ENCODE measurements at places on chromosomes 1 and 21.

DNA sequence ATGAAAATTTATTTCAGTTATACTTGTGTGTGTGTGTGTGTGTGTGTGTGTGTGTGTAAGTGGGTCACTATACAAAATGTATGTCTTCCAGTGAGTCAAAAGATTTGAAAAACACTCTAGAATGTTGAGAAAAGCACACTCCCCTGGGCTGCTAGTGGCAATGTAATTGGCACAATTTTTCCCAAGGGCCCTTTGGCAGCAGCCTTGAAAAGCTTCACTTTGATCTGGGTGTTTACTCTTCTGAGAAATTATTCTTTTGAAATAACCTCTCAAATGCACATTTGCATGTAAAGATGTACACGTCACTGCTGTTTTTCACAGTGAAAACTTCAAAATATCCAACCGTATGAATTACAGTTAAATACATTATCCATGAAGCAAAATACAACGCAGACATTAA, 22.1 kb upstream of the SLC44A3 start:
- DNase-seq: no peak

DNA sequence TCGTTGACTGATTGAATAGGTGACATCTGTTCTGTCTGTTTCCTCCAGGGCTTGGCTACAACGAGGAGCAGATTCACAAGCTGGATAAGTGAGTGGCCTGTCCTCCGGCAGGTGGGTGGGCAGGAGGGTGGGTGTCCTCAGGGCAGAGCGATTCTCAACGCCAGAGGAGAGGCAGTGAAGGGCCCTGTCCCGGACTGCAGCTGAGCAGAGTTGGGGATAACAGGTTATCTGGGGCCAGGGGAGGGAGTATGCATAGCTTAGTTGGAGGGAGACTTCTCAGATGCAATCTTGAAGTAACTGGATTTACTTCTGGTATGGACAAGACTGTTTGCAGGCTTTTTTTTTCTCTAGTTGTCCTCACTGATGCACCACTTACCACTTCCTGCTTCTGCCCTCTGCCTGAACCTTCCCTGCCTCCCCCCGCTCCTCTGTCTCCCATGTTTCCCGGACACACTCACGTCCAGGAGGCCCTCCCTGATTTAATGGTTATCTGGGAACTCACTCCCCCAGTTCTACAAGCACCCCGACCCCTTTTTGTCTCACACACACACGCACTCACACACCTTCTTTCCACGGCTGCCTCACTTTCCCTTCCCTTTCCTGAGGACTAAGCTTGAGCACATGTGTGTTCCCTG, 16.4 kb upstream of the RASSF5 start:
- DNase-seq: no peak

DNA sequence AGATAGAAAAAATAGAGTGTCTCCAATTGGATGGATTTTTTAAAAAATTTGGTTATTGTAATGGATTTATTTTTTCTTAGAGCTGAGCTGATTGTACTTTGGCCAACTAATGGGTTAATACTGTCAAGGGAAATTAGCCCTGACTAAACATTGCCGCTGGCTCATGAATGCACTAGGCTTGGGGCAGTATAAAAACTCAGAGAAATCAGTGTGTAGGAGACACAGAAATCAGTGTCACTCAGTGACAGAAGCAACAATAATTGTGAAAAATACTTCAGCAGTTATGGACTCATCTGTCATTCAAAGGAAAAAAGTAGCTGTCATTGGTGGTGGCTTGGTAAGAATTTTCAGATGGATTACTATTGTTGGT, at the start of gene KMO:
TSS of gene KMO (plus strand) at position 217 of the 370 bp plus-strand sequence. CDS start at position 284, 67 bp downstream.
- DNase-seq: no peak

- no peak for DNase-seq
Measured at GRCh38 chr1:6996371-6996770, 211.1 kb downstream of the CAMTA1 start.

- DNase-seq: no peak
Measured at GRCh38 chr1:231869364-231869763, 242.8 kb downstream of the DISC1 start.

DNA sequence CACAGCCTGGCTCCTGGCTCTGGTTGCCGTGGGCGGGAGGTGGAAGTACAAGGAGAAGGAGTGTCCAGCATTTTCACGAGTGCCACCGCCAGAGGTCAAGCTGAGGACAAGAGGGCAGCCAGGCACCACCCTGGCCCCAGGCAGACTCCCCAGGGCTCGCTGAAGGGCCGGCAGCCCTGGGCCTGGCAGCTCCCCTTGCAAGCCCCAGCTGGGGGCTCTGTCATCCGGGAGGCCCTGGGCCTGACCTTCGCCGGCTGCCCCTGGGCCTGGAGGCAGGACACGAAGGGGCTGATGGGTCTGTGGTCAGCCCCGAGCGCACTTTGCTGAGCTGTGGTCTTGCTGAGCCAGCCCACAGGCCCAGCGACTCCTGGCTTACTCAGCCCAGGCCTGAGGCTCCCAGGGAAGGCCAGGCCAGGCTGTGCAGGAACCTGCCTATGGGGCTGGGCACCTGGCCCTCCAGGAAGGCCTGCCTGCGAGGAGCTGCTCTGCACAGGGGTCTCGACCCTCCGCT, 74.8 kb downstream of the MORN1 start:
- DNase-seq: no peak

- DNase-seq: no peak
Measured at GRCh38 chr1:234549447-234550021, 60.4 kb downstream of the IRF2BP2 start.

DNA sequence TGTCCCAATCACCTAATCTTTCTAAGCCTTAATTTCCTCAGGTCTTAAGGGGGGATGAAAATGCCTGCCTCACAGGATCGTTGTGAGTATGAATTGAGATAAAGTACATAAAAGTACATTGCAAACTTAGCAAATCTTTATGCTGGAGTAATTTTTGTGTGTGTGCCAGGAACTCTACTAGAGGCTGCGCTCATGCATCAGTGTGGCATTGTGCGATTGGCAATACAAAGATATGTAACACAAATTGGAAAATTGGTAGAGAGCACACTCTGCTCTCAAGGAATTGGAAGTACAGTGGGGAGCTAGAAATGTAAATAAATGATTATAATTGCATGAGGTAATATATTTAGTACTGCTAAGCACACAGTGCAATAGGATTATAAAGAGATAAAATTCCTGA, 398.3 kb downstream of the DUSP10 start:
- no peak for DNase-seq

GRCh38 chr1:3062616-3063378, 6.2 kb upstream of the PRDM16 start:
- DNase-seq: no peak

- DNase-seq: no peak
Measured at GRCh38 chr1:27645071-27645415, 10.1 kb upstream of the FGR start.

GRCh38 chr1:3469849-3470649, 15.6 kb downstream of the ARHGEF16 start:
- no peak for DNase-seq
